Uterus (tissue), 4 donors: ENCODE measurements at places on chromosomes 2 and 18. TPM values are rescaled to one million over a fixed set of nuclear protein-coding genes. Genes with fewer than 3 reads are reported as not detected.

GRCh38 chr2:10619643-10620042 lies 70.1 kb downstream of the NOL10 start:
- DNase-seq: no peak

DNA sequence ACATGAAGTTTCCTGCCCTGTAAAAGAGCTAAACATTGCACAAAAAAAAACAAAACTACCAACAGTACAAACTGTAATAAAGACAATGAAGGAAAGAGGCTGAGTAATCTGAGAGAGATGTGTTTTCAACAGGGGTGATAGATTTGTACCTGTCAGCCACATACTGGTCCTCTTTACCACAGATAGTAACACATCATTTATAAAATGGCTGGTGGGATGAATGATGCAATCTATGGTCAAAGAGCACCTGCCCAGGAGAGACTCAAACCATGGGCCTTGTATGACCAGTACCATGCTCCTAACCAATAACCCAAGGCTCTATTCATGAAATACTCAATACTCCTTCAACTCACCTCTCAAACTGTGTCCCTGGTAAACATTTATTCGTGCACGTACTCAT lies 4.5 kb downstream of the SUCLG1 start:
- no peak for DNase-seq

DNA sequence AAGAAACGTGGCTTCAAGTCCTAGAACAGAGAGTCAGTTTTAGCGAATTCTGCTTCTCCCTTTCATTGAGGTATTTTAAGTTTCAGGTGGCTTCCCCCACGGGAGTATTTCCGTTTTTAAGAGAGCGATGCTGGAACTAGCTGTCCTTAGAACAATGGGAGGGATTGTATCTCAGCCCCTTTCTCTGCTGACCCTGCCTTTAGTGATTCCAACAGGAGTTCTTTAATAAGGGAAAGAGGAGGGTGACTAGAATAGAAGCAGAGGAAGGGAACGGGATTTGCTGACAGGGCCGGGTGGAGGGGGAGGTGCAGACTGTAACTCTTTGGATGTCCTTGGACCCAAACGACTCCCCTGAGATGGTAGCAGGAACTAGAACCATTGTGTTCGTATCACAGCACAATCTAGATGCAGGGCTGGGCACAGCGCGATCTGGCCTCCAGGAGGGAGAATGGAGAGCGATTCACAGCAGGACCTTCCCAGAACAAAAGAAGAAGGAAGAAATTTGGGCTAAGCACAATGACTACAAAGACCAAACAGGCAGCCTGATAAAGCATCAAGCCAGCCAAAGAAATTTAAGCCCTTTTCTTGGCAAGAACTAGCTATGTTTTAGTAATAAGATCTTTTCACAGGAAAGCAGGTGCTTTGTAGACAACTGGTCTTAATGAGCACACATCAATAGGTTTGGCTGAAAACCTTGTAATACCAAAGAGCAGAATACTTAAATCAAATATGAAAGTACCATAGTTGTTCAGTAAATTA lies 15.8 kb upstream of the RTTN start:
- no peak for DNase-seq

- no peak for DNase-seq
Observed at GRCh38 chr2:34997779-34998178, 1357.8 kb upstream of the CRIM1 start.

- DNase-seq: no peak
Observed at GRCh38 chr2:194765723-194766122, 891.3 kb upstream of the SLC39A10 start.

GRCh38 chr2:174835797-174836255 lies 71.6 kb upstream of the CHRNA1 start:
- no peak for DNase-seq

Gene LAMA1
- total RNA-seq: 13.5 TPM

Gene LCT
- total RNA-seq: not detected

Gene ERMN
- total RNA-seq: not detected

Gene CAPN13
- 0.76 TPM for total RNA-seq

Gene AOX1
- total RNA-seq: 44.8 TPM
